ENCODE measurements at places on chromosomes 2 and 18.
A peak's percentile ranks its signal among the peaks of the same experiment; 100 is the strongest.

DNA sequence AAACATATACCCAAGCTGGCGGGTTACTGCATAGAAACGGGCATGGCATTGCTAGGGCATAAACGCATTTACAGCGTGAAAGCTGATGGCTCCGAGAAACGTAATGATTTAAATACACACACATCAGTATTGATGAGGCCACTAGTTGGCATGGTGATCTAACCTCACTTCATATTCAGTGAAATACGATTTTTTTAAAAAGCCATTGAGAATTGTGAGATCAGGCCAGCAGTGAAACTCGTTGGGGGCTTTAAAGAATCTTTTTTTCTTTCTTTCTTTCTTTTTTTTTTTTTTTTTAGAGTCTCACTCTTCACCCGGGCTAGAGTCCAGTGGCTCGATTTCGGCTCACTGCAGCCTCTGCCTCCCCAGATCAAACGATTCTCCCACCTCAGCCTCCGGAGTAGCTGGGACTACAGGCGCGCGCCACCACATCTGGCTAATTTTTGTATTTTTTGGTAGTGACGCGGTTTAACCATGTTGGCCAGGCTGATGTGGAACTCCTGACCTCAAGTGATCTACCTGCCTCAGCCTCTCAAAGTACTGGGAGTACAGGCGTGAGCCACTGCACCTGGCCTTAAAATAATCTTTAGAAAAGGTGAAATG, 2.4 kb upstream of the SMAD7 start:
- no peak for DNase-seq

GRCh38 chr2:30766666-30767065, 40.6 kb downstream of the CAPN13 start:
- no peak for DNase-seq

GRCh38 chr2:120438301-120439066, 92.5 kb downstream of the INHBB start:
- no peak for DNase-seq

DNA sequence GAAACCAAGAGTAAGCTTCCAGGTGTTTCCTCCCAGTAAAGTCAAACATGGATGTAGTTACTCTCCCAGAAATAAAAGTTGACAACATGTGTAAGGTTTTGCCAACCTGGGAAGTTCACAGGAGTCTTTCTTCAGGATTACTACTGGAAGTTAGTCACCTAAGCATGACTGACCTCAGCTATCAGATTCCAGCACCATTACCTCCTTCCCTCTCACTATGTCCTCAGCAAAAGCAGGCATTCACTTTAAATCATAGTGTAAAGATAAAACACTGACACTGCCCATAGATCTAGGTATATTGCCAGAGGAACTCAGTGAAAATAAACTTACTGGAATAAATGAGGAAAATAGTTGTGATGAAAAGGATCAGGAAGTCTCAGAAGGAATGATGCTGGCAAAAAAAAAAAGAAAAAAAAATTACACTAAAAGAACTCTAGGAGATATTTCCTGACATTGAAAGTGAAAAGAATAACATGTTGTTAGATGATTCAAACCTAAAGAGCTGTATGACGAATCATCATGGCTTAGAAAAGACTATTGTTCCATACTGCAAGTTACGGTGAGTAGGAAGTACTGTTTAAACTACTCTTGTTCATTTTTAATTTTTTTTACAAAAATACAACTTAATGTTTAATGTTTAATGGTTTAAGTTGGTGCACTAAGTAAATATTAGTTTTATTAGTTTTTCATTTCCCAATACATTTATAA, 484.5 kb upstream of the ZNF804A start:
- no peak for DNase-seq

- no peak for DNase-seq
Measured at GRCh38 chr2:128818704-128819491, 500.2 kb upstream of the HS6ST1 start.

DNA sequence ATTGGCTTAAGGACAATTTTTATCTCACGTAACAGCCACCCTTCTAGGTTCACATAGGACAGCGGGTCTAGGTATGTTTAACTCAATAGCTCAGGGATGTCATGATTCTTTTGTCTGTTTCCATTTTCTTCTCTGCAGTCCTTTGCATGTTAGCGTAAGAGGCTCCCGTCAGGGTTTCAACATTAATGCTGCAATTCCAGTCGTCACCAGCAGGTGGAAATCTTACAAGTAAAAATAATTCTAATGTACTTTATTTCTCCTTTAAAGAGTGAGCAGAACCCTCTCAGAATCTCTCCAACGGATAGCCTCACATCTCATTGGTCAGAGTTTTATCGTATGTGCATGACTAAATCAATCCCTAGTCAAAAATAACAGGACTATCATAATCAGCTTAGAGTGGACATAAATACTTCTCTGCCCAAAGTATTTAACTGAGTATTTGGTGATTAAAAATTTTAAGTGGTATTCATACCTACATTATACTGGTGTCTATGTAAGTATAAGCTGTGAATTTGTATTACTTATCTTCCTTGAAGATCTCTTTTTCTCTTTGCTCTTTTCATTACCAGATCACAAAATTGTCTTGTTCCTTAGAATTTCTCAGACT, 487.2 kb upstream of the GCFC2 start:
- DNase-seq = peak; percentile 4

DNA sequence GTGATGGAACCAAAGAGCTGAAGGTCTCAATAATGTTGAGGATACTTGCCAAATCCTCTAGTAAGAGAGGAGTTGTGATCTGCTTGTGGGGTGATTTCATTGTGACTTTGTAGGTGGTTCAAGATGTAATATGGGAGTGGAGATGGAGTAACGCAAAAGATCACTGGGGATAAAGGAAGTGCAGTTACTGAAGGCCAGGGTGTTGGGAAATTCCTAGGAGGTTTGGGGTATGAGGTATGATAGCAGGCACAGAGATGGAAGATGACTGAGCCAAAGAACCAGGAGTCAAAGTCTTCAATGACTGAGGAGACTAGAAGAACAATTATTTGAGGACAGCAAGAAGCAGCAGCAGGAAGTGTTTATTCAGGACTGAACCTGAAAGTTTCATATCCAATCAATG, 222.6 kb downstream of the NCKAP5 start:
- no peak for DNase-seq

DNA sequence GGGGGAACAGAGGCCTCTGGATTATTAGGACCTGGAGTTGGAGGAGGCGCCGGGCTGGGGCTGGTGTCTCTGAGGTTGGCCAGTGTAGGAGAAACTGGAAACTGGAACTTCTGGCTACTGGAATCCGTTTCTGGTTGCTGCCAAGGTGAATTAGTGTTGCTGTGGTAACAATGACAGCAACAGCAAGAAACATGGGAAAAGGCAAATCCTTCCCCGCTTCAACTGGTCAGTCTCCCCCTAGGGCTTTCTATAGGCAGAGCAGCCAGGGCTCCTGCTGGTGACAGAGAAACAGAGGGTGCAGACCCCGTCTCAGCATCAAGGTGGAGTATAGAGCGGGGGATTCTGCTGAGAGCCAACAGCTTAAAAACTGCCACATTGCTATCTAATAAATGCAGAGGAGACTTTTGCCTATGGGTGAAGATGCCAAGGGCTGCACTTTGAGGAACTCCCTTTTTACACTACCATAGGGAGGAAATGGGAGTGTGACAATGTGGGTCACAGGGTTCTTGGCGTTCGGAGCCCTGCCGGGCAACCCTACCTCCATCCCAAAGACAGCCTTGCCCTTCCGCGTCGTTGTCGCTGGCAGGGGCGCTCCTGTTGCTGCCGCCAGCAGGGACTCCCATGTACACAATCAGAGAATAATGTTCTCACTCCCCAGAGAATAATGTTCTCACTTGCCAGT, 81.4 kb upstream of the CABLES1 start:
- no peak for DNase-seq

- no peak for DNase-seq
Measured at GRCh38 chr2:101751276-101751815, 53.8 kb downstream of the MAP4K4 start.

GRCh38 chr18:47254341-47254939, 3.0 kb upstream of the SKOR2 start:
- peak; percentile 10 for DNase-seq

GRCh38 chr2:118309257-118309945, 221.1 kb downstream of the INSIG2 start:
- no peak for DNase-seq

GRCh38 chr2:180038997-180039396, 31.9 kb upstream of the CWC22 start:
- DNase-seq = no peak

GRCh38 chr18:61982475-61982874, 89.7 kb upstream of the RNF152 start:
- no peak for DNase-seq

DNA sequence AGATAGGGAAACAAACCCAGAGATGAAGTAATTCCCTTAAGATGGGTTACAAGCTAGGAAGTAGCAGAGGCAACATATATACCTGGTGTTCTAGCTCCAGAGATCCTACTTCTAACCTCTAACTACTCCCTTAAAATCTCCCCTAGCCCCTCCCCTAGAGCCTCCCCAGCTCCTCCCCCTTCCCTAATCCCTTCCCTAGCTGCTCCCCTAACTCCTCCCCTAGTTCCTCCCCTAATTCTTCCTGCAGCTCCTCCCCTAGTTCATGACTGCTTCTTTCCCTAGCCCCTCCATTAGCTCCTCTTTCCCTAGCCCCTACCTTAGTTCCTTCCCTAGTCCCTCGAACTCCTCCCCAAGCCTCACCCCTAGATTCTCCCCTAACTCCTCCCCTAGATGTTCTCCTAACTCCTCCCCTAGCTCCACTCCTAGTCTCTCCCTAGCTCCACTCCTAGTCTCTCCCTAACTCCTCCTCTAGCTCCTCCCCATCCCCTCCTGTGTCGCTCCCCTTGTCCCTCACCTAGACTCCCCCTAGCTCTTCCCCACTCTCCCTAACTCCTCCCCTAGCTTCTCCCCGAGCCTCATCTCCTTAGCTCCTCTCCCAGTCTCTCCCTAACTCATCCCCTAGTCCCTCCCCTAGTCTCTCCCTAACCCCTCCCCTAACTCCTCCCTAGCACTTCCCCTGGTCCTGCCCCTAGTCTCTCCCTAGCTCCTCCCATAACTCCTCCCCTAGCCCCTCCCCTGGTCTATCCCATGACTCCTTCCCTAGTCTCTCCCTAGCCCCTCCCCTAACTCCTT, 108.9 kb downstream of the CD226 start:
- no peak for DNase-seq

DNA sequence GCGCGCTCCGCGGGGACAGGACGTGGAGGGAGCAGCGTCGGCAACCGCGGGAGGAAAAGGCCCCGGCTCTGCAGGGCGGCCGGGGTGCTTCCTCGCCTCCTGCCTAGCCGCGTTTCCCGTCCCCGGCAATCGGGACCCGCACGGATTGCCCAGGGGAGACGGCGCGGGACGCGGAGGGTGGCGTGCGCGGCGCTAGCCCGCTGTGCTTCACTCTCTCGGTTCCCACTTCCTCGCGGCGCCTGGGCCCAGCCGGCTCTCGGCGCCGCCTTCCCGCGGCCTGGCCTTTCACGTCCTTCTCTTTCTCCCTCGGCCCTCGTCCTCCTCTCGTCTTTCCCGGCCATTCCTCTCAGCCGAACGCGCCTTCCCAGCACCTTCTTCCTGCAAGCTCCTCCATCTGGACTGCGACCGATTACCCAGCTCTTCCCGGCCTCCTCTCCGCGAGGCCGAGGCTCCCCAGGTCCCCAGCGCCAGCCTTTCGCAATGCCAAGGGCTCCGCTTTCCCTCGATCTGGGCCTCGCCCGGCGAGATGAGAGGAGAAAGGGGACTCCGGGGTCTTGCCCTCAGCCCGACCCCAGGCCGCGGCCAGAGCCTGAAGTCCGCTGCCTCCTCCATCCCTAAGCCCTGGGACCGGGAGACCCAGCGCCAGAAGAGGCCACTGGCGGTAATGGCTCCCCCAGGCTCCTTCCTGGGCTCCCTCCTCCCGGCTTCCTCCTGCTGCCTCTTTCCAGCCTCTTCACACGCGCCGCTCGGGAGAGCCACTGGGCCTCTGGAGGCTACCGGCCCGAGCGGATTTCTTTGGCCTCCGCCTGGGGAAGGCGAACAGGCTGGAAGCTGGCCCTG, 34.3 kb upstream of the ATP6V1B1 start:
- no peak for DNase-seq

GRCh38 chr2:10537522-10538199, 89.5 kb upstream of the ODC1 start:
- no peak for DNase-seq

GRCh38 chr2:178379162-178380004, 71.6 kb downstream of the PRKRA start:
- no peak for DNase-seq

DNA sequence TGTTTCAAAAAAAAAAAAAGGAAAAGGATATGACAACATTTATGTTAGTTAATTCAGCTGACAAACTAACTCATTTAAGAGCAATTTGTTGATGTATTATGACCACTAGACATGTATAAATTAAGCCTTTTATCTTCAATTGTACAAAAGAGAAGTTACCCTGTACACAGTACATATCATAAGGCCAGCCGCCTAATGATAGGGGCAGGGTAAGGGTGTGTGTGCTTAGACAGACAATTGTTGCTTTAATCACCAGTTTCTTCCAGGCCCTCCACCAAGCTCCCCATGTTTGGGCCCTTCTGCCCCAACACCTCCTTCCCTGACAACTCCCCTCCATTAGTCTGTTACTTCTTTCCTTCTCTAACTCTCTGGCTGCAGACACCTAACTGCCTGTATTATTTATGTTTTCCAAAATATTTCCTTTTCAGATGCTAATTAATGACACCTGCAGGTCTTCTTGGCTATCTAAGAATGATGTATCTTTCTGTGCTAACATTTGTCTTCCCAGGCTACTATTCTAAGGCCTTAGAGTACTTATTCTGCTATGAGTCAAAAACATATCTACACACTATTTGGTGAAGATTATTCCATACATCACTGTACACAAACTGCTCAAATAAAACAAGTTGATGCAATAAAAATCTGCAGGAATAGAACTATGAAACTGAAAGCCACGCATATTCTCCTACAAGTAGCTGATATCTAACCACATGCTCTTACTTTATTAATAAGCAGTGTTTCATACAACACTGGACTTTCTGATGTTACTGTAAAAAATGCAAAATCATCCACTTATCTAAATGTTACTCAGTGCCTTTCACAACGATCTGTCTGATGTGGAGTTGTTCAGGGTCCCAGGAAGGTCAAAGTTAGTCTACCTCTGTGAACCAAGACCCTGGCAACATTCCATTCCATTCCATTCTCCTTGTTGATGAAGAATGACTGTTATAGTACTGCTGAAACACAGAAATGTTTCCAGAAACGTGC, 26.4 kb downstream of the TMEM131 start:
- no peak for DNase-seq

DNA sequence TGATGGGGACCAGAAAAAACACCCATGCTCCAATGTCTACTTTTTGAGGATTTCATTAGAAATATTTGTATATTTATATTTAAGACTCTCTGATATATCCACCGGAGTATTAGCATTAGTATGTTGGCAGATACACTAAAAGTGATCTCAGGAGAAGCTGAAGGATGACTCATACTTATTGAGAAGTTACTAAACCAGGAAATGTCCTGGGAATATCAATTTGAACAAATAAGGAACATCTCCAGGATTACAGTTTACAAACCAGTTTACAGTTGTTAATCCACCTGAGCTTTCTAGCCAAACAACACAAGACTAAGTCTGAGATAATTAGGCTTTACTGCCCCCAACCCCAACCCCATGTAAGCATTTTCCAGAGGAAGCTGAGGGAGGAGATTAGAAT, 16.1 kb upstream of the DPP4 start:
- no peak for DNase-seq

GRCh38 chr2:72603481-72603880, 222.4 kb downstream of the EXOC6B start:
- DNase-seq = no peak

- no peak for DNase-seq
Measured at GRCh38 chr18:27483276-27483675, 298.2 kb upstream of the CHST9 start.

- no peak for DNase-seq
Measured at GRCh38 chr2:63822478-63822877, 19.2 kb upstream of the UGP2 start.

- no peak for DNase-seq
Measured at GRCh38 chr18:48022021-48022420, 91.6 kb upstream of the SMAD2 start.

Measured in HTR-8/SVneo (cell line).